Activated CD8-positive, alpha-beta T cell treated with anti-CD3 and anti-CD28 coated beads, Interleukin-2, amount 10 ng/mL, durations not matched to agents 7 days and 5 days (primary cell): ENCODE measurements at places on chromosomes 11 and 22. TPM values are rescaled to one million over a fixed set of nuclear protein-coding genes. Genes with fewer than 3 reads are reported as not detected.

KRTAP5-7 gene
- total RNA-seq, result not detected

TMX2 gene
- 65.0 TPM for total RNA-seq

OSM gene
- total RNA-seq, result 140 TPM

CHRDL2 gene
- not detected for total RNA-seq

OR51I1 gene
- not detected for total RNA-seq

CHST1 gene
- total RNA-seq, result not detected

LGR4 gene
- total RNA-seq, result not detected

DNA sequence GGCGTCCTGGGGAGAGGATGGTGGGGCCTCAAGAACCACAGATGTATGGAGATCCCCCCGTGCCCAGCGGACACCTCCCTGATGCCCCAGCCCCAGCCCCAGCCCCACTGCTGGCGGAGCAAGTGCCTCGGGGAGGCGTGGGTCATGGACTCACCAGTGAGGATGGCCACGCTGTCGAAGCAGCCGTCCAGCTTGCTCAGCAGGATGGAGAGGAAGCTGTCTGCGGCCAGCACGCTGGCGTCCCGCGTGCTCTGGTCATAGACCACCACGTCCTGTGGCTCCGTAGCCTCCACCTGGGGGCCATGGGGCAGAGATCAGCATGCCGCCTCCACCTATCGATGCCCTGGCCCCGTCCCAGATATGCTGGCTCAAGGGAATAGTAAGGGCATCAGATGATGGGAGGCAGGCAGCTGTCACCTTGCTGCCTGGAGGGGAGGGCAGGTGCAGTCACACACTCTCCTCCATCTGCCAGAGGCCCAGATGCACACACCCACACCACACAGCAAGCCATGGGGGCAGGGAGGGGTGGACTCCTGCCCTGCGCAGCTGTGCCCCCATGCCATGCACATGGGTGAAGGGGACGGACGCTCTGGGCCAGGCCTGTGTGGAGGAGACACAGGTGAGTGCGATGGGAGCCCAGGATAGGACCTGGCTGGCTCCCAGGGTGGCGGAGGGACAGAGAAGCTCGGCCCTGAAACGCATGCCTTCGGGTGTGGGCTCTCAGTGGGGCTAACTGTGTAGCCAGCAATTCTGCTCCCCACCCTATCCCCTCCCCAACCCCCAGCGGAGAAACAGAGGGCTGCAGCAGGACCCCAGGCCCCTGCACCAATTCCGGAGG, 8.2 kb downstream of the DUSP8 start:
- DNase-seq, result no peak

GRCh38 chr11:116927163-116927974, 89.9 kb upstream of the APOA1 start:
- DNase-seq, result peak; percentile 66

DNA sequence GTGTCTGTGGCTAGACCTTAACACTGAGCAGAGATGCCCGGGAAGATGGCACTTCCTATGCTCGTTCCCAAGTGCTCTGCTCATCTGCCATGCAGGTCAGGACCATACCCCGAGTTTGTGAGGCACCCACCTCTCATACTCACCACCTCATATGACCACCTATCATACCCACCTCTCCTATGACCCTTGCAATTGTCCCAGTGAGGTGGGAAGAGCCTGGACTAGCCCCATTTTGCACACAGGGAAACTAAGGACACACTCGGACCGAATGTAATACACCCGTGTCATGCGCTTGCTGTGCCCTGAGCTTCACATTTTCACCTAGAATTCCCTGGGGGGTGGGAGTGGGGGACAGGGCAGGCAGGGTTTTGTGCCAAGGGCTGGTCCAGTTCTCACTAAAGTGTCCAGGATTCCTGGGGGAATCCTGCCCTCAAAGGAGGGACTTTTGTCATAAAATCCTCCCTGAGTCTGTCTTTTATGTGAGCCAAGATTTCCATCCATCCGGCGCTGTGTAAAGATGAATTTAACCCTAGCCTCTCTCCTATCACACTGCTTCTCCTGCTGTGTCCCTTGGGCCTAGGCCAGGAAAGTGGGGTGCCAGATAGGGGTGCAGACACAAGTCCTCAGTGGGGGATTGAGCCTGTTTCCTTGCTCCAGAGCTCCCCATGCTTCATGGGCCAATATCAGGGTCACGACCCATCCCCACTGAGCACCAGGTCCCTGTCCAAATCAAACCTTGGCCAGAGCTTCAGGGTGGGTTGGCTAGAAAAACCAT, 20.0 kb downstream of the TPBGL start:
- no peak for DNase-seq

GRCh38 chr22:22194931-22195264, 49.7 kb upstream of the VPREB1 start:
- no peak for DNase-seq

GRCh38 chr11:118109231-118109630, 22.5 kb upstream of the SMIM35 start:
- DNase-seq, result no peak

GRCh38 chr11:122319085-122319484, 203.1 kb upstream of the BLID start:
- DNase-seq, result no peak

GRCh38 chr11:96306933-96307775, 35.8 kb downstream of the MAML2 start:
- peak; percentile 27 for DNase-seq

DNA sequence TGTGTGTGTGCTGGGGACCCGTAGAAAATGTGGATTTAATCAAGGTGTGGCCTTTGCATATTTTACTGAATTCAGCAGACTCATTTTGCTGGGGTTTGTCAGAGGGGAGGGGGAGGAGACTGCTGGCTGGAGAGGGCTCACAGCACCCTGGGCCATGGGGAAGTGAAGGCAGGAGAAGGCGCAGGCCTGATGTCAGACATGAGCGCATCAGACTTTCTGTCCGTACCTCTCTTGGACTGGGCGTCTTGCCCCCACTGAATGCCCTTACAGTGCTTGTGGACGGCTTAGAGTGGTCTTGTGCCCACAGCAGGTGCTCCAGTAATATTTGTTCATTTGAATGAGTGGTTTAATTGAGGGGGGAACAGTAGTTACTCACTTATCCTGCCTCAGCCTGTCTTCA, 75.2 kb downstream of the TEAD1 start:
- no peak for DNase-seq

DNA sequence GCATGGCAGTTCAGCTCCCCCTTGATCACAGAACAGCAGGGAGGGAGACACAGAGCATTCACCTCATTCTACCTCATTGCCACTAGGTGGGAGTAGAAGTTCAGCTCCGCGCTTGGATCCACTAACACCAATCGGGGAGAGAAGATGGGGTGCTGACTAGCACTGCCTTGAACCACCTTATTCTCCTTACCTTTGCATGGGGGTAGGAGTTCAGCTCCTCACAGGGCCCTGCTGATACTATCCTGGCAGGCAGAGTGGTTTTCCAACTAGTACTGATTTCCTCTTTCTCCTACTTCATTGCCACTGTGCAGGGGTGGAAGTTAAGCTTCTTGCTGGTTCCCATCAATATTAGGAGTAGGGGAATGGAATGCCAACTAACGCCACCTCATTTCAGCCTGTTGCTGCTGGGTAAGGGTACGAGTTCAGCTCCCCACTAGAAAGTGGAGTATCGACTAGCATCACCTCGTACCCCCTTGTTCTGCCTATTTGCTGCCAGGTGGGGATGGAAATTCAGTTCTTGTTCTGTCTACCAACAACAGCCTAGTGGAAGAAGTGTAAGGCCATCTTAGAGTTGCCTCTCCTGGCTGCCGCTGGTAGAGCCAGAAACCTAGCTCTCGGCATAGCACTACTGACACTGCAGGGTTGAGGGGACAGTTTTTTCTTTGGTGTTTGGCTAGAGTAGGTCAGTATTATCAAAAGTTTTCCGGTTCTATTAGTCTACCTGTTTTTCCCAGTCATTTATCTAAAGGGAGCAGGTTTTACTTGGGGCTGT, 550.9 kb upstream of the CCDC90B start:
- peak; percentile 22 for DNase-seq

GRCh38 chr22:49589301-49589700, 238.4 kb downstream of the BRD1 start:
- DNase-seq, result no peak

DNA sequence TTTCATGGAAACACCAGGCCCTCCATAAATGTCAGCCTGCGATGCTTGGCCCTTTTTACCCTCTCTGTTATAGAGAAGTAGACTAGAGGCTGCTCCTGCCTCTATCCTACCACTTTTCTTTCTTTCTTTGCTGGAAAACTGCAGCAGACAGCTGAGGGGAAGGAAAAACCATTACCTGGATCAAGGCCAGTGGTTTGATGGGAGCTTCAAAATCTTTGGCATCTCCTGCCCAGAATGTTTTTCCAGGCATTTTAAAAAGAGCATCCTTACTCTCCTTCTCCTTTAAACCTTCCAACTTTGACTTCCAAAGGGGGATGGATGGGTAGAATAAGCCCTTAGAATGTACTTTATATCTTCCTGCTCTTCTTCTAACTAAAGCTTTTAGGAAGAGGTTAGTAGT, 44.9 kb downstream of the EXT2 start:
- no peak for DNase-seq

DNA sequence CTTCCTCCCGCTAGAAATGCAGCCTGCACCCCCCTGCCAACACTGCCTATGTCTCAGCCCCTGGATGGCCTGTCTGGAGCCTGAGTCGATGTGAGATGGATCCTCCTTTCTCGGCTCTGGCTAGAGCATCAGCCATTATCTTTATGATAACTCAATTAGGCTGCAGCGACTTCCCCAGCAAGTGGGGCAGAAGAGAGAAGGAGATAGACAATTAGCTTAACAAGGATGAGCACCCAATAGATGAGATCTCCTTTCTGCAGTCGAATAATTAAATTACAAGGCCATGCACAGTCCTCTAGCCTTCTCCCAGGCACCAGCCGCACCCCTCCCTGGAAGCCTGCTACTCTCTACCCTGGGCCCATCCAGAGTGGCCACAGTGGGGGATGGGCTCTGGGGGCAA, 179.3 kb downstream of the CEP164 start:
- no peak for DNase-seq

DNA sequence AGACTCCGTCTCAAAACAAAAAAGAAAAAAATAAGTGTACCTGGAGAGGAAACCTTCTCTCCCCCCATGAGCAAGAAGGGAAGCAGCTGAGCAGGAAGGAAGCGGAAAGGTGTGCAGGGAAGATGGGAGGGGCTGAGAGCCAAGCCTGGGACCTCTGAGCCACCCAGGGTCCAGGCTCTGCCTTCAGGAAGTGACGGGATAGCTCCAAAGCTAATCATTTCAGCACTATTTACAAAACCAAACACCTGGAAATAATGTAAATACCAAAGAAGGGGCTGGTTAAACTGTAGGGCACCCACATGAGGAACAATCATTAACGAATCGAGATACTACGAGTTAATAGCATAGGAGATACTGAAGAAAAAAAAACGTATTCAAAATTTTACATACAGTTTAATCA, 27.9 kb downstream of the ARRB1 start:
- DNase-seq, result no peak

DNA sequence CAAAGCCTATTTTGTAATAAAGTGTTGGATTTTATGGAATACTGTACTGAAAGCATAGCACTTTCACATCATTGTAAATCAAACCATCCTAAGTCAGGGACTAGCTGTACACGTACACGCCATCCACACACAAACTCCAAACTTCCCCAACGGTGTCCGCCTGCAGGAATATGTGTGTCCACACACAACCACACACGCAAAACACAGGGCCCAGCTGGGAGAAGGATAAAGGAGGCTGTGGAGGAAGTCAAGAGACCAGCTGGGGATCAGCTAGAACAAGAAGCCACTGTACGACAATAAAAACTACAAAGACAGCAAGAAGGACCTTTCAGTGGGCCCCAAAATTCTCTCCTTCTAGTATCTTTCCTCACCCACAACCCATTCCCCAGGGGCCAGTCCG, 1.6 kb downstream of the TRIM29 start:
- DNase-seq, result peak; percentile 4
